ENCODE measurements at places on chromosomes 12 and 14. TPM values are rescaled to one million over a fixed set of nuclear protein-coding genes. Genes with fewer than 3 reads are reported as not detected.

The MYF6 gene
- total RNA-seq = not detected

The DGKA gene
- total RNA-seq = 614 TPM

The TMEM253 gene
- not detected for total RNA-seq

The TPH2 gene
- total RNA-seq = not detected

The HOTAIR gene
- not detected for total RNA-seq

The POTEG gene
- not detected for total RNA-seq

The GRIN2B gene
- not detected for total RNA-seq

The DEPDC4 gene
- 0.33 TPM for total RNA-seq

The KRT73 gene
- 8.1 TPM for total RNA-seq

The CARMIL3 gene
- total RNA-seq = 0.14 TPM

The TMTC3 gene
- total RNA-seq = 4.4 TPM

The ASPG gene
- total RNA-seq = not detected

The DPPA3 gene
- total RNA-seq = not detected

The KRT71 gene
- not detected for total RNA-seq

The ADCY6 gene
- total RNA-seq = not detected

The DAO gene
- not detected for total RNA-seq

The BAZ1A gene
- total RNA-seq = 48.8 TPM

The NTN4 gene
- 0.14 TPM for total RNA-seq

The NRL gene
- 3.8 TPM for total RNA-seq

The BATF gene
- total RNA-seq = 4.3 TPM

The DDN gene
- 1.3 TPM for total RNA-seq

The KCNMB4 gene
- 1.4 TPM for total RNA-seq

The OVCH1 gene
- not detected for total RNA-seq

The PDE3A gene
- total RNA-seq = not detected

The KRT82 gene
- total RNA-seq = not detected

The PLD4 gene
- total RNA-seq = 0.31 TPM

The RFC5 gene
- 13.8 TPM for total RNA-seq

The FAM161B gene
- 3.2 TPM for total RNA-seq

The BMP4 gene
- total RNA-seq = not detected

The LTBP2 gene
- 0.44 TPM for total RNA-seq

The MYH6 gene
- total RNA-seq = not detected

The LIN7A gene
- not detected for total RNA-seq

The POTEM gene
- not detected for total RNA-seq

The TAS2R50 gene
- not detected for total RNA-seq

The CLEC9A gene
- total RNA-seq = not detected

The SUSD6 gene
- 92.2 TPM for total RNA-seq

The CMTM5 gene
- total RNA-seq = not detected

The RNASE4 gene
- 0.19 TPM for total RNA-seq

The GPR68 gene
- total RNA-seq = 5.1 TPM

The KLRC2 gene
- total RNA-seq = 2.8 TPM
